HCT116 (cell line): ENCODE measurements at places on chromosomes 12 and 14.

GRCh38 chr12:57157588-57158173 is 10.3 kb upstream of the LRP1-AS start:
- DNase-seq, result no peak

GRCh38 chr12:12408265-12408690 is 51.4 kb downstream of the BORCS5 start:
- no peak for DNase-seq

- no peak for DNase-seq
Measured at GRCh38 chr14:104580961-104581360, 1.4 kb downstream of the C14orf180 start.

DNA sequence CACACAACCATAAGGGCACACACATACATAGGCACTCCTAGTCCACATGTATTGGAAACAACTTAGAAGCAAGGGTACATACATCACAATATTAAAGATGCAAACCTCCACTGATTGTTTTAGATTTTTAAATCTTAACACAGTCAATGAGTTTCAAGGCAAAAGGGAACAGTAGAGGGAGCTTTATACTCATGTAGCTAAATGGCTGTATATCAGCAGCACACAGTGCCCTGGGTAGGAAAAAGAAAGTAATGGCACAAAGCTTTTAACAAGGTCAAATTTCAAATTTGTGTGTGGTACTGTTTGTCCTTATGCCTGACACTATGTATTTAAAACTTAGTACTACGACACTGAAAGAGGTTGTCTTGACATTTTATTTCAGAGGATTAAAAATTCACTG is 262.0 kb downstream of the MED13L start:
- DNase-seq, result no peak

DNA sequence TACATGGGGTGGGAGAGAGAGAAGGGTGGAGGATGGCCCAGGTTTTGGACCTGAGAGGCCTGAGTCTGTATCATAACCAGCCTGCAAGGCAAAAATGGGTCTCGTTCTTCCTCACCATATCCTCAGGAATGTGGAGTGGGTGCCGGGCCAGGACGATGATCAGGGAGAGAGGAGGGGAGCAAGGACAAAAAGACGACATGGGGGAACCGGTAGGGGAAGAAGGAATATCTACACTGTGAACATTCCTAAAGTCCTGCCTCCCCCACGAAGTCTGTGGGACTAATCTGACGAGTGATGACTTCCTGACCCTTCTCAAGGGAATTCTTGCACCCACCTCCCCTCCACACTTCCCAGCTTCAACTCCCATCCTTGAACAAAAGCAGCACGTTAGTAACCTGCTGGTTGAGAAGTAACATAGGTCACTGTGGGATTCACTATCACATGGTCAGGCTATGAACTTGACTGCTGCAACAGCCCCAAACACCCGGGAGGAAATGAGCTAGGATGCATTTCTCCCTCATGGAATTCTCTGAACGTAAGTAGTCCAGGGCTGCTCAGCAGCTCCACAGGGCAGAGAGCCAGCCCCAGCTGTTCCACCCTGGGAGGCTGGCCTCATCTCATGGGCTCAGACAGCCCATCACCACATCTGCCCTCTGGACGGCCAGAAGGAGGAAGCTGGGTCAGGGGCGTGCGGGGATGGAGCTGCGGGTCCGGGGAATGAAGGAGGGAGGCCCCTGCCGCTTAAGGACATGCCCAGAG is 36.8 kb upstream of the VWF start:
- no peak for DNase-seq

DNA sequence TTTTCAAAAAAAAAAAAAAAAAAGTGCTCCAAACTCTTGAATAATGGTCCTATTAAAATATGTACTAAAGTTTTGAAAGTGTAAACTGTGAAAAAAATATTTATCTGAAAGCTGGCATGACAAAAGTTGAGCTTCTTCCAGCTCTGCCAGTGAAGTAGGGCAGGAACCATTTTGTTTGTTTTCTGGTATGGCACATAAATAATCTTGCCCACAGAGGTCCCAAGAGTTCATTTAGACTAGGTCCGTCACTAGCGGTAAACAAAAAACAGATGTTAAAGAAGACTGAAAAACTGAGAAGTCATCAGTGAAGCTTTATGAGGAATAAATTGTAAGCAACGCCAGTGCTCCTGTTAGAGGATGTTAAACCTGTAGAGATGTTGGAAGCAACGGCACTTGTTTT is 7.0 kb downstream of the ERP27 start:
- DNase-seq, result no peak

- DNase-seq, result no peak
Measured at GRCh38 chr14:93103392-93104080, 12.2 kb downstream of the ITPK1 start.

GRCh38 chr14:81122326-81122725 is 98.4 kb downstream of the GTF2A1 start:
- no peak for DNase-seq

- DNase-seq, result no peak
Measured at GRCh38 chr12:7857971-7858370, 14.7 kb downstream of the SLC2A14 start.

DNA sequence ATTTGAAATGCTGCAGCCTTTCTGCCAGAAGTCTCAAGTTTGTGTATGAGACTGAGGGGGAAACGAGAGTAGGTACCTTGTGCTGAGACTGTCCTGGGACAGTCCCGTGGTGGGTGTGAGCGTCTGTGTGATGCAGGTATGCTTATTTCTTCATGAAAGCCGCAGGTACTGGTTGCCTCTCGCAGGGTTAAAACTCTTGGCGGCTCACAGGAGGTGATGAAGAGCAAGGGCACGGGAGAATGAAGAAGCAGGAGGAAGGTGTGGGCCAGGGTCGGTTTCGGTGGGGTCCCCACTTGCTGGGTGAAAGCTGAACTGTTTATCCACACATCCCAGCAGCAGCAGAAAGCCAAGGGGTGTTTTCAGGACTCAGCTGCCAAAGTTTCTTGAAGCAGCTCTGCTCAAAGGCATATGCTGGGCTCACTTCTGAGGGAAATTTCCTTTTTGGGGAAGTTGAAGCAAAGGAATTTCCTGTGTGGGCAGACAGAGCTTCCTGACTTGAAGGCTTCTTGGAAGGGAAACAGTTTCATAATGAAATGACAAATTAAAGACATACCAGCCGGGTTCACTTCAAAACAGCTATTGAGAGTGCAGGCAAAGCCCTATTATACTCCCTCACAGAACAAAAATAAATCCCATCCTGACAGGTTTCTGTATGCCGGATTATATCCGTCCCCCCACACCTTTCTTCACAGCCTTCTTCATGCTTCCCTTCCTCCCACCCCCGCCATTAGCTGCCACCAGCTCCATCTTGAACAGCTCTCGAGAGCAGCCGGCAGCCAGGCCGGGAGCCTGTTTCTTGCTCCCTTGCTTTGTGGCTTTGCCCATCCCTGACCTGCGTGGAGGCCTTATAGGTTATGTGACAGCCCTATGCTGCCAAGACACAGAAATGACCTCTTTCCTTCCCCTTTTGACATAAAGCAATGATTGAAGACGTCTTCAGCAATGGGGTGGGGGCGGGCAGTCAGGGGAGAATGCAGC is 116.6 kb downstream of the ETV6 start:
- DNase-seq, result no peak

- no peak for DNase-seq
Measured at GRCh38 chr12:121576851-121577391, 3.9 kb downstream of the KDM2B start.
